ENCODE measurements at places on chromosomes 11 and 22.

GRCh38 chr22:31173386-31174145 lies 13.6 kb downstream of the RNF185 start:
- no peak for DNase-seq

DNA sequence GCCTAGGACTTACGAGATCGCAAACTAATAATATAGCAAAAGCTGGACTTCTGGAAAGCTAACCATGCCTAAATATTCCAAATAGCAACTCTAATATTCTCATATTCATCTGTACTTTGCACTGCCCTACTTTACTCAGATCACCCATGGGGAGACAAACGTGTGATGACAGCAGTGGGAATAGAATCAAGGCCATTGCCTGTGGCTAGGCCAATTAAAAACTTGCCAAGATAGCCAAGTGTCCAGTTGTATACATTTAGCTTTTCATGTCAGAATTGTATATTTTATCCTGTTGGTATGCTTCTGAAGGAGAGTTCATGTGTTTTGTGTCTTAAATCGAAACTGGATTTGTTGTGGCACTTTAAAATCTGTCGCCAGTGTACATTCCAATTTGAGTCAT lies 1.2 kb upstream of the CEP126 start:
- no peak for DNase-seq

- no peak for DNase-seq
These were observed 20.9 kb downstream of the TSSC4 start for GRCh38 chr11:2421226-2421994.

- no peak for DNase-seq
These were observed 77.1 kb upstream of the CD82 start for GRCh38 chr11:44488165-44488965.

DNA sequence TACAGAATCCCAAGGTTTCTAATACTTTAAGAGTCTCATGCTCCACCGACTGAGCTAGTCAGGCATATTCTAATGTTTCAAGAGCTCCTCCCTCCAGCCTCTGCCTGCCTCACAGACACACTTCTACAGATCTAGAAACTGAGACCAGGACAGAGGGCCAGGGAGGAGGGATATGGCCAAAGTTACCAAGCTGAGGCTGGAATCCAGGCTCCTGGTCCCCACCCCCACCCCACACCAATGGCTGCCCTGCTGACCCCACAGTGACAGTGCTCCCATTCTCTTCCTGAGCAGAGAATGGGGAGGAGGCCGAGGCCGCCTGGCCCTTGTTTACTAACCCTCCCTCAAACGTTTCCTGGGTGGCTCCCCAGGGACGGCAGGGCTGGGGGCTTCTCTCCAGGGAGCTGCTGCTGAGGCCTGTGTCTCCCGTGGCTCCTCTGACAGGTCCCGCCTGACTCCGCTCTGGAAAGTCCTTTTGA lies 2.2 kb downstream of the PLEKHB1 start:
- DNase-seq = no peak

GRCh38 chr22:50227579-50228215 lies 17.1 kb downstream of the TUBGCP6 start:
- no peak for DNase-seq

- no peak for DNase-seq
These were observed 4.6 kb downstream of the GNB1L start for GRCh38 chr22:19849835-19850762.

- no peak for DNase-seq
These were observed 165.9 kb upstream of the NCAM1 start for GRCh38 chr11:112795142-112795815.

DNA sequence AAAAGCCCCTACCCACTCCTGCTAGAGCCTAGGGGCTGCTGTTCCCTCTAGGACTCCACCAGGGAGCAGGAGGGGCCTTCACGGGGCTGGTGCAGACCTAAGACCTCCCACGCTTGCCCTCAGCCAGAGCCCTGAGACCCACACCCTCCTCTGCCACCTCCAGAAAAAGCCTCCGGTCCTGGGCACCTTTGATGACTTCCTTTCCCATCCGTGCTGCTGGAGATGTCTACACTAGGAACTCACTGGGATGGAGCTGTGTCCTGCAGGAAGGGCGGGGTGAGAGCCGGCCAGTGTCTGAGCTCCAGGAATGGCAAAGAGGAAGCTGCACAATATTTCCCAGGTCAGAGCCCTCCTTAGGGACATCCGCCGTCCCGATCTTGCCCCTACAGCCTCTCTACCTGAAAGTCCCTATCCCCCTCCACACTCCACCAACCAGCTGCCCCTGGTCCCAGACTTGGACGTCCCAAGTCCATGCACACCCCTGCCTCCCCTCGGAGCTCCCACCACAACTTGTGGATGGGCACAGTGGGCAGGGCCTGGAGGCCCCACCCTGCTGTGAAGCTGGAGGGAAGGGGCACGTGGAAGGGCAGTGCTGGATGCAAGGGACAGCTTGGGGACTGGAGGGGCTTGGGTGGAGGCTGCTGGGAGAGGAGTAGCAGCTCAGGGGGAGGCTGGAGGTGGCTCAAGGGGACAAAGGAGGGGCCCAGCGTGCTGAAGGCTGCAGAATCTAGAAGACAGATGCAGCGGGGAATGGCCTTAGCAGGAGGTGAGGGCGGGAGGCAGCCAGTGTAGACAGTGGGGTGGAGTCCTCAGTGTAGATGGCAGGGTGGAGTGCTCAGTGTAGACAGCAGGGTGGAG lies 13.5 kb upstream of the LRP5 start:
- no peak for DNase-seq

GRCh38 chr11:28537822-28538221 lies 429.6 kb downstream of the METTL15 start:
- DNase-seq = no peak

DNA sequence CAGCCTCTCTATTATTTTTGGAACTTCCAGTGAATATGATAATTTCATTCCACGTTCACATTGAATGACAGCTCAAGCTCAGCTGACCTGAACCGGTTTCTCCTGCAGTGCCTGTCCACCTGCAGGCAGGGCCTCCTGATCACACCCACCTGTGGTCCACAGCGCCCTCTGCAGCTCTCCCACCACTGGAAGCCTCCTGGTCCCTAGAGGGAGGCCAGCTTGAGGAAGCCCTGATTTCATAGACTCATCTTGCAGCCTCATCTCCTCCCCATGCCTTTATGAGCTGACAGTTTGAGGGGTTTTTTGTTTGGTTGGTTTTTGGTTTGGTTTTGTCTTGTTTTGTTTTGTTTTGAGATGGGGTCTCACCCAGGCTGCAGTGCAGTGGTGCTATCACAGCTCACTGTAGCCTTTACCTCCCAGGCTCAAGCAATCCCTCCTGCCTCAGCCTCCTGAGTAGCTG lies 29.9 kb upstream of the MALAT1 start:
- no peak for DNase-seq

DNA sequence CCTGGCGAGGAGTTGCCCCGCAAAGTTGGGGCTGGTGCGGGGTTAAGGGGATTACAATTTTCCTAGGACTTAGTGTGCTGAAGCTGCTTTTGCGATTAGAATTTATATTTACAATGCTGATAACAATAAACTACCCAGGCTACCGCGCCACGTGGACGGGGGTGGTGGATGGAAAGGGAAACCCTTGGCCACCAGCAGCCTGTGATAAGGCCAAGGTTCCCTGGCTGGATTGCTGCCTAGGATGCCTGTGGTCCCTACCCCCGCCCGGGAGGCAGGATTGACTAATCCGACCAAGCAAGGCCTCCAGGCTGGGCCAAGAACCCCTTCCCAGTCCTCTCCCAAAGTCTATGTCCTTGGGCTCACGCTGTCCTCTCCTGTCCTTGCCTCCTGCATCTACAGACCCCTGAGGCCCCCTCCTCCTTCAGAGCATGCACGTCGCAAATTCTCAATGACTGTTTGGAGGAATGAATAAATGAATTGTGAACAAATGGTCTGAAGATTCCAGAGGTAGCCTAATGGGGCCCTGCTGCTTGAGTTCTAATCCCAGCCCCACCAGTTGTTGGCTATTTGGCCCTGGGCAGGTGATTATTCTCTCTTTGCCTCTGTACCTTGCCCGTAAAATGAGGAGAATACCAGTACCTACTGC lies 7.6 kb upstream of the CHKA start:
- DNase-seq = no peak

DNA sequence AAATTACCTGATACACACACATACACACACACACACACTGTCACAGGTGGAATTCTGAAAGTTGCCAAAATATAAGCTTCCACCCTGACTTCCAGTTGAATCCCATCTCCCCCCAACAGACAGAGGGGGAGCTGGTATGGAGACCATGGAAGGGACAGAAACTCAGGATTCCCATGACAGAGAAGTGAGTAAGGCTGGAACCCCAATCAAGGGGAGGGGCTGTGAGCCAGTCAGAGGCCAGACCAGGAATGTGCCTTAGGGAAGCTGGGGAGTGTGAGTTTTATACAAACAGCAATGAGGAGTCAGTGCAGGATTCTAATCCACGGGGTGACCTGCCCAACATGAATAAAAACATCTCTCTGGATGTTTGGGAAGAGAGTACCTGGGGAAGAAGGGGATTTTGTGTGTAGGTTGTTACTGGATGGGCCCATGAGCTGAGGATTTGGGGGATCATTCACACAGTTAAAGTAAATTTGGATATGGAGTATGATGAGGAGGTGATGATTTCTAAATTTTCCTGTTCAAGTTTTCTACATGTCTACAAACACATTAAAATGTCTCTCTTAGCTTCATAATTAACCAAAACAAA lies 38.7 kb upstream of the TOP3B start:
- DNase-seq = no peak

DNA sequence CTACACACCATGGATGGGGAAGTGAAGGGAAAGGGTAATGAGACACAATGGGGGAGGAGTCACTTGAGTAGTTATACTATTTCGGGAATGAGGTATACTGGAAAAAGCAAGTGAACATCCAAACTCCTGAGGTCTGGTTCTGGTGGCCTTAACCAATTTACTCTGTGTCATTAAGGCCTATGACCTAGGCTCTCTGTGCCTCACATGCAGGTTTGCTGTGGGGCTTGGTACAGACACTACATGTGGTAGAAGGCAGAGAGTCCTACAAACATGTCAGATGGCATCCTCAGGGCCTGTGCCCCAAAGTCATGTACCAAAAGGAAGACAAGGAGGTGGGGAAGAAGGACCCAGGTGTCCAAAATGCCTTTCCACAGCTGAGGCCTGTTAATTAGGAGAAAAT lies 98.9 kb downstream of the TRIM29 start:
- no peak for DNase-seq

DNA sequence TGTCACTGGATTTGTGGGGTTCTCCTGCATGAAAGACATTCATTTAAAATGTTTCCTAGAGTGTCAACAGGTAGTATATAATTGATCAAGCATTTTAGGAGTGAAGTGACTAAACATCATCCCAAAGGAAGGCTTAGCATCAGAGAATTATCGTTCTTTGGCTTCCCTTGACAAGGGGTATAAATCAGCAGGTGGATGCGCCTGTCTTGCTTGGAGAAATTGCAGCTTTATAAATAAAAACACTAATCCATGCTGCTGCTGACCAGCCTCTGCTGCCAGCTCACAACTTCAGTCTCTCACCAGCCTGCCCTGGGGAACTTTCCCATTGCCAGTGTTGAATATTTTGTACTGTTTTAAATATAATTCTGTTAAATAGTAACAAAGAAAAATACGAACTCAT lies 1184.7 kb upstream of the TENM4 start:
- DNase-seq = no peak

DNA sequence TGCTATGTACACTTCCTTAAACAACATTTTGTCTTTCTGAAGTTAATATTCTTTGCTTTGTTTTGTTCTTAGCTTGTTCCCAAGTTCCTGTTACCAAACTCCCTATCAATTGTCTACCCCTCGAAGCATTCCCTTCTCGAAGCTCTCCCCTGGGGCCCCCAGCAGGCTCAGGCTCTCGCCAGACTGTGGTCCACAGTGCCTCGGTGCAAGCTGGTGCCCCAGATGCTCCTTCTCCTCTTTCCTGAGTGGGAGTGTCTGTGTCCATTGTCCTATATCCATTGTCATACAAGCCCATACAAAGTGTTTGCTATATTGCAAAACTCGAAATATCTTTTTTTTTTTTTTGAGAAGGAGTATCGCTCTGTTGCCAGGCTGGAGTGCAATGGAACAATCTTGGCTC lies 51.7 kb upstream of the RTL6 start:
- DNase-seq = no peak

- DNase-seq = no peak
These were observed 259.5 kb downstream of the BRD1 start for GRCh38 chr22:49567899-49568750.

- DNase-seq = no peak
These were observed 12.7 kb upstream of the IL2RB start for GRCh38 chr22:37162221-37163095.

DNA sequence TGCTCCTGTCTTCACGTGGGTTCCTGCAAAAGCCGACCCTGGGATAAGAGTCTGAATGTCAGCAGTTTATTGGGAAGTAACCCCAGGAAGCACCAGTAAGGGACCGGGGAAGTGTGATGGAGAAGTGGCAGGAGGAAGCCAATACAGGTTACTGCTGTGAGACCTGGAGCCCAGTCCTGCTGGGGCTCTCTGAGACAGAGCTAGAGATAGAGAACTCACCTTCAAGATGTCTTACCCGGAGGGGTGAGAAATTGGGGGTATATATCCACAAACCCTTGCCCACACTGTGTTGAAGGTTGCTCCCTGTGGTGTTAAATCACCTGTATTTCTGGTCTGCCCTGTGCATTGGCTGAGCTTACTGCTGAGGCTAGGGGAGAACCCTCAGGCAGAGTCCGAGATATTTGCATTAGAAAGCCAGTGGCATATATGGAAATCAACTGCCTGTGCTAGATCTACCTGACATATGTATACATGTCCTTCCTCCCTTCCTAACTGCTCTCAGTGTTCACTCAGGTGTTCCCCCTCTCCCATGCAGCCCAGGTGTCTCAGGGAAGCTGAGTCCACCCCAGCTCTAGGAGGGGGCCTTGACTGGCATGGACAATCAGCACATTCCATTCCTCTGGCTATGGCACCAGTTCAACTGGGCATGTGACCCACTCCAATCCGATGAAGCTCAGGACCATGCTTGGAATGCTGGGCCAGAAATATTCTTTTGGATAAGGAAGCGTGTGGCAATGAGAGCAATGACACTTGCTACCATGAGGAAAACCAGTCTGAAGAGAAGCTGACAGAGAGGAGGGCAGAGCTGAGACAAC lies 6.8 kb upstream of the MICAL2 start:
- DNase-seq = no peak

DNA sequence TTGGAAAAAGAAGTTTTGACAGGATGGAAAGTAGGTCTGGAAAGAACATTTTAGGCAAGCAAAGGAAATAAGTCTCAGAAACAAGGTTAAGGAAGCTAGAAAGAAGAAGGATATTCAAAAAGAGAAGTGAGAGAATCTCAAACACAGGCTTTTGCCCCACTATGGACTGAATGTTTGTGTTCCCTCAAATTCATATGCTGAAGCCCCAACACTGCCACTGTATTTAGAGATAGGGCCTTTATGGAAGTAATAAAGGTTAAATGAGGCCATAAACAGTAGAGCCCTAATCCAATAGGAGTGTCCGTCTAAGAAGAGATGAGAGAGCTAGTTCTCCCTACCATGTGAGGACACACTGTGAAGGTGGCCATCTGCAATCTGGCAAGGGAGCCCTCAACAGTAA lies 20.6 kb upstream of the RPS13 start:
- no peak for DNase-seq

Measured in activated CD8-positive, alpha-beta memory T cell treated with anti-CD3 and anti-CD28 coated beads for 1 hour (primary cell).